Subcutaneous adipose tissue (tissue), 4 donors: ENCODE measurements at places on chromosomes 1 and 21. TPM values are rescaled to one million over a fixed set of nuclear protein-coding genes. Genes with fewer than 3 reads are reported as not detected.

CTSE gene
- not detected for total RNA-seq

SPRR2E gene
- total RNA-seq, result not detected

MRPL9 gene
- total RNA-seq, result 75.7 TPM

CFAP107 gene
- total RNA-seq, result not detected

NT5C1A gene
- not detected for total RNA-seq

RIPPLY3 gene
- not detected for total RNA-seq

IGSF3 gene
- 1.9 TPM for total RNA-seq

ERICH3 gene
- total RNA-seq, result not detected

RSPH1 gene
- 0.38 TPM for total RNA-seq

PACC1 gene
- total RNA-seq, result 5.9 TPM

AMIGO1 gene
- total RNA-seq, result 5.4 TPM

SYT6 gene
- not detected for total RNA-seq

FTCD gene
- not detected for total RNA-seq

IARS2 gene
- total RNA-seq, result 88.2 TPM

KRTAP12-2 gene
- total RNA-seq, result not detected

CGN gene
- not detected for total RNA-seq

IL10RB gene
- 26.3 TPM for total RNA-seq

LACTBL1 gene
- not detected for total RNA-seq

FCRL2 gene
- total RNA-seq, result not detected

FCRL6 gene
- 0.34 TPM for total RNA-seq

GPR37L1 gene
- not detected for total RNA-seq

ADAMTS4 gene
- total RNA-seq, result 32.6 TPM

F5 gene
- 2.3 TPM for total RNA-seq

TCHH gene
- 2.1 TPM for total RNA-seq

PGLYRP3 gene
- total RNA-seq, result not detected

KISS1 gene
- not detected for total RNA-seq

ADARB1 gene
- total RNA-seq, result 32.4 TPM

TMCO4 gene
- 23.6 TPM for total RNA-seq

GBP3 gene
- total RNA-seq, result 15.5 TPM

GUCA2B gene
- not detected for total RNA-seq

CHODL gene
- total RNA-seq, result 0.33 TPM

CRABP2 gene
- total RNA-seq, result 16.5 TPM

DYNLT4 gene
- total RNA-seq, result not detected

LRRC71 gene
- not detected for total RNA-seq

FOXO6 gene
- not detected for total RNA-seq

SERPINC1 gene
- total RNA-seq, result not detected

BMP8B gene
- total RNA-seq, result 0.44 TPM

MSH4 gene
- total RNA-seq, result 0.16 TPM

C4BPB gene
- total RNA-seq, result 6.3 TPM

PIGV gene
- total RNA-seq, result 8.3 TPM

RBP7 gene
- total RNA-seq, result 128 TPM

TNNI3K gene
- not detected for total RNA-seq

SYPL2 gene
- 0.22 TPM for total RNA-seq

MAEL gene
- total RNA-seq, result not detected

OPRD1 gene
- not detected for total RNA-seq

GJB3 gene
- total RNA-seq, result not detected

MPZ gene
- 7.8 TPM for total RNA-seq

ENO1 gene
- 390 TPM for total RNA-seq

FABP3 gene
- 17.8 TPM for total RNA-seq
